ENCODE measurements at places on chromosomes 4 and X. TPM values are rescaled to one million over a fixed set of nuclear protein-coding genes. Genes with fewer than 3 reads are reported as not detected.

DNA sequence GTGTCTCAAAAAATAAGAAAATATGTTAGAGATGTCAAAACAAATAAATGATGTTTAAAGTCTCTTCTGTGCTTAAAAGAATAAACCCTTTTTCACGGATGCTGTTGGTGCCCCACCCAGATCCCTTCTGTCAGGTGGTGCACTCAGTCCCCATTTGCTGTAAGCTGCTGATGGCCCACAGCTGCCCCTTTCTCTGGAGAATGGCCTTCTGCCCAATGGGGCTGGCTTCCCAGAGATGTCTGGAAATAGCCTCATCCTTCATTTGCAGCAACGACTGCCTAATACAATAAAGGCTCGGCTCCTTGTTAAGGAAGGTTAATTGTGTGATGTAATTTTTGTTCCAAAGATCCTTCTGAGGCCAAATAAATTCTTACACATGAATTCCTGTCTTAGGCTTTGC lies 31.8 kb downstream of the ETNPPL start:
- no peak overlapping the region for H3K4me3 ChIP-seq
- DNase-seq: no peak
- H3K4me1 ChIP-seq: no peaks in the 10 kb centered on the region
- no peaks in the 10 kb centered on the region for H3K36me3 ChIP-seq
- H3K27me3 ChIP-seq: no peaks in the 10 kb centered on the region

DNA sequence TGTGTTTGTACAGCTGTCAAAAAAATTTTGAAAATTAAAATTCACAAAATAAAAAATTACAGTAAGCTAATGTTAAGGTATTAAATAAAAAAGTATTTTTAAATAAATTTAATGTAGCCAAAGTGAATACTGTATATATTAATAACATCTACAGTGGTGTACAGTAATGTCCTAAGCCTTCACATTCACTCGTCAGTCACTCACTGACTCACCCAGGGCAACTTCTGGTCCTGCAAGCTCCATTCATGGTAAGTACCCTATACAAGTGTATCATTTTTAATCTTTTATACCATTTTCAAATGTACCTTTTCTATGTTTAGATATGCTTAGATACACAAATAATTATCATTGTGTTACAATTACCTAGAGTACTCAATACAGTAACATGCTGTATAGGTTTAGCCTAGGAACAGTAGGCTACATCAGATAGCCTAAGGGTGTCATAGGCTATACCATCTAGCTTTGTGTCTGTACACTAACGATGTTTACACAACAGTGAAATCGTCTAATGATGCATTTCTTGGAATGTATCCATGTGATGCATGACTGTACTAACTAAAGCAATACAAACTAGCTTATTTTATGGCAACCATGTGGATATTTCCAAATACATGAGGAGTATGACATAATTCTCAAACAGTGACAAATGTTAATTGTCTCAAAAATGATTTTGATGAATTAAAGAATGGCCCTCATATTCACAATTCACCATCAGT lies 13.7 kb downstream of the DDX60 start:
- no peak overlapping the region for H3K27ac ChIP-seq
- no peak for DNase-seq
- no peak overlapping the region for H3K4me3 ChIP-seq
- peaks cover 3% of the 10 kb centered on the region for H3K36me3 ChIP-seq
- H3K27me3 ChIP-seq: no peaks in the 10 kb centered on the region

GRCh38 chr4:102328045-102328444 lies 17.2 kb downstream of the SLC39A8 start:
- no peaks in the 10 kb centered on the region for H3K27me3 ChIP-seq
- H3K4me1 ChIP-seq: no peaks in the 10 kb centered on the region
- H3K36me3 ChIP-seq: no peaks in the 10 kb centered on the region
- no peak overlapping the region for H3K4me3 ChIP-seq
- DNase-seq: no peak

GRCh38 chr4:100079264-100079663 lies 111.0 kb downstream of the DDIT4L start:
- H3K4me1 ChIP-seq: no peaks in the 10 kb centered on the region
- no peaks in the 10 kb centered on the region for H3K27me3 ChIP-seq
- no peak overlapping the region for H3K4me3 ChIP-seq
- DNase-seq: no peak

DNA sequence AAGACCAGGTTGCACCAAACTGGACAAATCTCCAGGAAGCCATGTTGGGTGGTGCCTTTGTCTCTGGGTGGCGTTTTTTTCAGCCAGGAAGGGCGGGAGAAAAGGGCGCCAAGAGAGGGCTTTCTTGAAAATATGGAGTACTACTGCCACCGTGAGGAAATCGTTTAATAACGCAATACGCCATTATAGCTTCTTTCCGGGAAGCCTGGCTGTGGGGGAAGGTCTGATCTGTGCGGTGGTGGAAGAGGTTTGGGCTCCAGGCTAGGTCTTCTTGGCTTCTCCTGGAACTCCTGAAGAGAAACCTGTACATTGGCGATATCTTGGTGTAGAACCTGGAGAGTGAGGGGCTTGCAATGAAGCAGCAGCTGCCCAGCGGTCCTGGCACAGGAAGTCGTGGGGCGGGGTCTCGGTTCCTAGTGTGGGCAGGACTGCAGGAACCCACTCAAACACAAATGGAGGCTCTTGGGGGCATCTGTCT lies 202.7 kb downstream of the OR13H1 start:
- no peaks in the 10 kb centered on the region for H3K4me1 ChIP-seq
- H3K4me3 ChIP-seq: peak overlapping the region; percentile 55
- no peak for DNase-seq

GRCh38 chr4:156378033-156378665 lies 424.5 kb upstream of the CTSO start:
- H3K27me3 ChIP-seq: no peaks in the 10 kb centered on the region
- H3K4me1 ChIP-seq: no peaks in the 10 kb centered on the region
- DNase-seq: no peak
- no peaks in the 10 kb centered on the region for H3K36me3 ChIP-seq
- H3K27ac ChIP-seq: no peak overlapping the region
- H3K4me3 ChIP-seq: no peak overlapping the region

- no peaks in the 10 kb centered on the region for H3K27me3 ChIP-seq
- no peak overlapping the region for H3K4me3 ChIP-seq
- no peak overlapping the region for H3K27ac ChIP-seq
- no peak for DNase-seq
- no peaks in the 10 kb centered on the region for H3K36me3 ChIP-seq
Measured at GRCh38 chrX:40093586-40093985, 4.2 kb downstream of the BCOR start.

- no peaks in the 10 kb centered on the region for H3K27me3 ChIP-seq
- DNase-seq: no peak
- H3K36me3 ChIP-seq: no peaks in the 10 kb centered on the region
Measured at GRCh38 chr4:181364504-181364903, 878.7 kb upstream of the TENM3 start.

DNA sequence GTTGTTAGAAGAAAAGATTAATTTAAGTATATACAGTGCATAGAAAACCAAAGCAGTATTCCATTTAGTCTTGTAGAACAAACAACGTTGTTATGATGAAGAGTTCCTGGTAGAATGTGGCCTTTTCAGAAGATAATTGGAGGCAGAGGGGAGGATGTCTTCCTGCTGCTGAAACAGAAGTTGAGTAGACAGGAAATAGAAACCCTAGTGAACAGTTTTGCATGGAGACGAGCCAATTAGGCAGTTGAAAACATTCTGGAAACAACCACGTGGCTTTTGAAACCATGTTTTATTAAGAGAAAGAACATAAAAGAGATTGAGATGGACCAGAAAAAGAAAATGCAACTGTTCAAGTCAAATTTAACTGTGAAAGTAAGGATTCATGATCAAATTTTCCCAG lies 325.2 kb downstream of the CAMK2D start:
- no peak overlapping the region for H3K4me3 ChIP-seq
- no peaks in the 10 kb centered on the region for H3K36me3 ChIP-seq
- no peaks in the 10 kb centered on the region for H3K4me1 ChIP-seq
- DNase-seq: no peak
- no peaks in the 10 kb centered on the region for H3K27me3 ChIP-seq
- H3K27ac ChIP-seq: no peak overlapping the region

DNA sequence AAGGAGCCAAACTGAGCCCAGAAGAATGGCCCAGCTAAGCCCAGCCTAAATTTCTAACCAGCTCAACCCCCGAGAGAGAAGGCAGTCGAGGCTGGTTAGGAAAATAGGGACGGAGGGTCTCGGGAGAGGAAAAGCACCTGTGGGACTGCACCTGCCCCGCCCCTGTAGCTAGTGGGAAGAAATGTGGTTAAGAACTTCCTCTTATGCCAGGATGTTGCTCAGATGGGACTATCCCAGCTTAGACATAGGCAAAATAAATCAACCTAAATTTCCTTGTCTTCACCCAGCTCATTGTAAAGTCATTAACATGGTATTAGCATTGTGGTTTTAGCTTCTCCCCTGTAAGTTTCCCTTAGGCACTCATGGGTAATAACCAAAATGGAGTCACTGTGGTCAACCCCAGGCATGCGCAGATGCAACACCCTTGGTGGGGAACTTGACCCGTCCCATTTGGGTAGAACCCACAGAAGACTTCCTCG lies 86.8 kb downstream of the ZNF718 start:
- H3K4me1 ChIP-seq: no peaks in the 10 kb centered on the region
- H3K27ac ChIP-seq: no peak overlapping the region
- no peaks in the 10 kb centered on the region for H3K27me3 ChIP-seq
- H3K36me3 ChIP-seq: peaks cover 30% of the 10 kb centered on the region
- no peak for DNase-seq
- H3K4me3 ChIP-seq: no peak overlapping the region

DNA sequence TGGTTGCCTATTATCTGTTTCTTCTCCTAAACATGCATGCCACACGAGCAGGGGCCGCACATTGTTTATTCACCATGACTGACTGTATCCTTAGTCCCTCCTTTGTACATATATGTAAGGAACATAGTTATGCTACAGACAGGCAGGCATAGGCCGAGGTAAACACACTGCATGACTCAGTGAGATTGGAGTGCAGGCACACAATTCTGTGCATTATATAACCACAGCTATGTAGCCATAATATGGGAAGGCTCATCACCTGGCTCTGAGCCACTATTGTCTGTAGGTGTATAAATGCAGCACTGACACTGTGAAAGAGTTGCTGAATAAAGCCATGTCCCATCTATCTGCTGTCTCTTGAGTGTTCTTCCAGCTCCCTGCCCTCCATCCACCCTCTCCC lies 431.6 kb downstream of the IDS start:
- no peak overlapping the region for H3K4me3 ChIP-seq
- H3K36me3 ChIP-seq: no peaks in the 10 kb centered on the region
- DNase-seq: no peak
- H3K27me3 ChIP-seq: no peaks in the 10 kb centered on the region
- no peaks in the 10 kb centered on the region for H3K4me1 ChIP-seq

GRCh38 chr4:184598753-184599491 lies 50.3 kb downstream of the CASP3 start:
- no peaks in the 10 kb centered on the region for H3K36me3 ChIP-seq
- H3K4me1 ChIP-seq: no peaks in the 10 kb centered on the region
- no peaks in the 10 kb centered on the region for H3K27me3 ChIP-seq

DNA sequence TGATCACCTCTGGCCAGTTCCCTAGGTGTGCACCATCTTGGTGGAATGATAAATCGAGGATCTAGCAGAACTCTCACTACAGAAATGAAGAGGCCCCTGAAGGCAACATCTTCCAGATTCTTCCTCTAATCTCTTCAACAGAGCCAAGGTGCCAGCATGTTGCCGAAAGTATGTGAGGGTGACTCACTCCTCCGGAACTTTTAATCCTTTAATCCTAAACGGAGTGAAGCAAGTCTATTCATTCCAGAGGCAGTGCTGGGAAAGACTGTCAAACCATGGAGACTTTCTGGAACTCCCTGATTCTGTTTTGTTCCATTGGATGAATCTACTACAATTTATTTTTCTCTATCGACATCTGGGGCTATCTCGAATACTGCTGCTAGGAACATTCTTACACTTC lies 68.7 kb downstream of the SUPT20HL2 start:
- H3K4me1 ChIP-seq: no peaks in the 10 kb centered on the region
- H3K27ac ChIP-seq: no peak overlapping the region
- DNase-seq: no peak

Gene FHDC1
- total RNA-seq: 7.2 TPM

Gene CLDN22
- not detected for total RNA-seq

Gene CCNQ
- total RNA-seq: 30.8 TPM

Gene CFP
- 2.2 TPM for total RNA-seq

Gene RBM46
- 0.39 TPM for total RNA-seq

Gene VEGFC
- total RNA-seq: 2.5 TPM

Gene HDAC6
- 123 TPM for total RNA-seq

Gene ADGRG4
- total RNA-seq: 0.20 TPM

Gene DDX60
- 14.3 TPM for total RNA-seq

Gene C4orf50
- total RNA-seq: 0.21 TPM
